ENCODE measurements at places on chromosomes 11 and 22.

DNA sequence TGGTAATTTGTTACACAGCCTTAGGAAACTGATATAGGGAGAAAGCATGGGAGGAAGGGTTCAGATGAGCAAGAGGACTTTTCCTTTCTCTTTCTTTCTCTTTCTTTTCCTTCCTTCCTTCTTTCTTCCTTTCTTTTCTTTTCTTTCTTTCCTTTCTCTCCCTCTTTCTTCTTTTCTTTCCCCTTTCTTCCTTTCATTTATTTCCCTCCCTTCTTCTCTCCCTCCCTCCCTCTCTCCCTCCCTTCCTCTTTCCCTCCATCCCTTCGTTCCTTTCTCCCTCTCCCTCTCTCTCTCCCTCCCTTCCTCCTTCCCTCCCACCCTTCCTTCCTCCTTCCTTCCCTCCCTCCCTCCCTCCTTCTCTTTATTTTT lies 107.8 kb upstream of the LMO1 start:
- DNase-seq = no peak

DNA sequence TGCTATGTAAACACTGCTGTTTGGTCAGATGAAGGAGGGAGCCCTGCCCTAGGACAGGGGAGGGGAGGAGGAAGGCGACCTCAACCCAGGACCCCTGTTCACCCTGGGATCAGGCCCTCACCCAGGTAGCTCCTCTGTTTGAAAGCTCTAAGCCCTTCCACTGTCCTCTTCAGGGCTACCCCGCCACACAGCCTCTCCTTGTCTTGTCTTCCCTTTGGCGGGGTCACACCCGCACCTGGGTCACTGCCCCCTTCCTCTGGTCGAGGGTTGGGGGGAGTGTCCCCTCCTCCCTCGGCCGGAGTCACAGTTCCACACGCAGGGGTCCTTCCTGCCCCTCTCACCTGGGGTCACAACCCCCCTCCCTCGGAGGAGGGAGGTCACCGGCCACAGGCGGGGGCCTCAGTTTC lies 463 bp upstream of the PTPMT1 start:
- DNase-seq = no peak

GRCh38 chr11:64935359-64936081 lies at the start of gene GPHA2:
Gene GPHA2 (minus strand): TSS chr11:64935893. CDS start chr11:64935460, 433 bp downstream.
- no peak for DNase-seq

GRCh38 chr22:31881200-31881599 lies 63.1 kb upstream of the YWHAH start:
- DNase-seq = no peak

DNA sequence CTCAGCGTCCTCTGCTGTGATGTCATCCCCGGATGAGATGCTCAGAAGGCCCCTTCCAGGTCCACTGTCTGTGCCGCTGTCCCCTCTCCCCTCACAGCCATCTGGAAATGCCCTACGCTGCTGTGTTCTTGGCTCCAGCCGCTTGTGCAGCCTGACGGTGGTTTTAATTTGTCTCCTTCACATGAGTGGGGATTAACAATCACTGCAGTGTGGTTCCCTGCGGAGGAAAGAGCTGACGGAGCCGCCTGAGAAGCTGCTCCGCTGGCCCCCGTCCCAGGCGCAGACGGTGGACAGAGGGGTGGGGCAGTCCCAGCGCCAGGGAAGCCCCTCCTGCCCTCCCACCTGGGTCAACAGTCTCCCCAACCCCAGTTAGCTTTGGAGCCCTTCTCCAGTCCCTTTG lies 67.5 kb upstream of the PHF21B start:
- no peak for DNase-seq

DNA sequence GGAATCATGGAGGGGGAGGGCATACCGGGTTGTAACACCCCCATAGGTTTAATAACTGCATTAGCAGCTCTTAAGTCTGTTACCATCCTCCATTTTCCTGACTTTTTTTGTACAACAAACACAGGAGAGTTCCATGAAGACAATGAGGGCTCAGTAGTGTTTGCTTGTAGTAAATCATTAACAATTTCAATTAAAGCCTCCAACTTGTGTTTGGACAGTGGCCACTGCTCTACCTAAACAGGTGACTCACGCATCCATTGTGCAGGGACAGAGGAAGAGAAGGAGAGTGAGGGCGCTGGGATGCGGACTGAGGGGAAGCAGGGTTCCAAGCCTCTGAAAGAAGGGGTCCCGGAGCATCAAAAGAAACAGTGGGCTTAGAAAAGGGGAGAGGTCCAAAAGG lies 21.3 kb upstream of the MTNR1B start:
- no peak for DNase-seq

GRCh38 chr11:12005061-12005460 lies 3.4 kb downstream of the DKK3 start:
- DNase-seq = no peak

DNA sequence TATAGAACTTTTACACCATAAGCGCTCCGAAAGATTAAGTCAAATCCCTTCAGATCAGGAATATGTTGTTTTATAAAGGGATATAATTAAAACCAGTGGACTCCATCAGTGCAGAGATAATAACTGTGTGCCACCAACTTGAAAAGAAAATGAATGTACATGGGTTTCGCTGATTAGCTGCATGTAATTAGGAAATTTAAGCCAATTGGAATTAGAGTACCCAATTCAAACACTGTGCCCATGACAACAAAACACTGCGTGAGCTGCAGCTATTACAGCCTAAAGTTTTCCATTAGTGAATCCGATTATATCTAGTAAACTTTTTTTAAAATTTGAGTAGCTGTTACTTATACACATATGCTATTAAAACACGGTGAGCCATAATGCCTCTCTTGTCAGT lies 392.3 kb upstream of the ARHGAP42 start:
- DNase-seq = no peak

DNA sequence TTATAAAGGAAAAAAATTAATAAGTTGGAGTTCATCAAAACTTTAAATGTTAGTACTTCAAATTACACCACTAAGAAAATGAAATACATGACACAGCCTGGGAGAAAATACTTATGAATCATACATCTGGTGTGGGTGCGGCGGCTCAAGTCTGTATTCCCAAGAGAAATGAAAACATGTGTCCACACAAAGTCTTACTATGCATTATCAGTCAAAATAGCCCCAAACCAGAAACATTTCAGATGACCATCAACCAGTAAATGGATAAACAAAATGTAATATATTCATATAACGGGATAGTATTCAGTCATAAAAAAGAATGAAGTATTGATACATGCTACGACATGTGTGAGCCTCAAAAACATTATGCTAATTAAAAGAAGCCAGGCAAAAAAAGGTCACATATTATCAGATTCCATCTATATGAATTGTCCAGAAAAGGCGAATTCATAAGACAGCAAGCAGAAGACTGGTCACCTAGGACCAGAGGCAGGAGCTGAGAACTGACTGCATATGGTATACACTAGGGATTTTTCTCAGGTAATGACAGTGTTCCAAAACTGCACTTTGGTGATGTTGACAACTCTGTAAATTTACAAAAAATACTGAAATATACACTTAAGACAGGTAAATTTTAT lies 5.3 kb upstream of the AKIP1 start:
- DNase-seq = peak; percentile 82

- no peak for DNase-seq
Observed at GRCh38 chr11:74731301-74732094, at the start of gene CHRDL2. Gene CHRDL2 (minus strand): TSS chr11:74731426. CDS start chr11:74730888, 538 bp downstream.

DNA sequence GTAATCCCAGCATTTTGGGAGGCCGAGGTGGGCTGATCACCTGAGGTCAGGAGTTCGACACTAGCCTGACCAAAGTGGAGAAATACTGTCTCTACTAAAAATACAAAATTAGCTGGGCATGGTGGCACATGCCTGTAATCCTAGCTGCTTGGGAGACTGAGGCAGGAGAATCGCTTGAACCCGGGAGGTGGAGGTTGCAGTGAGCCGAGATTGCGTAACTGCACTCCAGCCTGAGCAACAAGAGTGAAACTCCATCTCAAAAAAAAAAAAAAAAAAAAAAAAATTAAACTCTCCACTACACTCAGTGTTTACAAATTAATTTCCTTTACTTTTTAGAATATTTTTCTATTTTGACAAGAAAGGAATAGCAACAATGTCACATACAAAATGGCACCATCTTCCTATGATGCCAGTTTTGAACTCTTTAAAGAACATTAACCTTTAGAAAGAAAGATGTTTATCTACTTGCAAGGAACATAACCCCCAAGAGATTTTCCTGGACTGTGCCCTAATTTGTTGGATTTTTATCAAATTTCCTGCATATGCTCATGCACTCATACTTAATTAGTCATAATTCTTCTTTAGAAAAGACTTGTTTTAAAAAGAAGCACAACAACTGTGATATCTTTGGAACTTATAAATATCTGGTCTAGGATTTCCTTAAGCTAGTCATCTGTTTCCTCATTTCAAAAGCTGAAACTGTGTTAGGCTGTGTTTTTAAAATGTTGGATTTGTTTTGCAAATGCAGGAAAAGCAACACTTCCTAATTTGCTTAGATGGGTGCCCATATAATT lies 22.6 kb upstream of the HIPK3 start:
- no peak for DNase-seq

GRCh38 chr11:72741429-72741833 lies 10.8 kb downstream of the ARAP1 start:
- DNase-seq = peak; percentile 49

DNA sequence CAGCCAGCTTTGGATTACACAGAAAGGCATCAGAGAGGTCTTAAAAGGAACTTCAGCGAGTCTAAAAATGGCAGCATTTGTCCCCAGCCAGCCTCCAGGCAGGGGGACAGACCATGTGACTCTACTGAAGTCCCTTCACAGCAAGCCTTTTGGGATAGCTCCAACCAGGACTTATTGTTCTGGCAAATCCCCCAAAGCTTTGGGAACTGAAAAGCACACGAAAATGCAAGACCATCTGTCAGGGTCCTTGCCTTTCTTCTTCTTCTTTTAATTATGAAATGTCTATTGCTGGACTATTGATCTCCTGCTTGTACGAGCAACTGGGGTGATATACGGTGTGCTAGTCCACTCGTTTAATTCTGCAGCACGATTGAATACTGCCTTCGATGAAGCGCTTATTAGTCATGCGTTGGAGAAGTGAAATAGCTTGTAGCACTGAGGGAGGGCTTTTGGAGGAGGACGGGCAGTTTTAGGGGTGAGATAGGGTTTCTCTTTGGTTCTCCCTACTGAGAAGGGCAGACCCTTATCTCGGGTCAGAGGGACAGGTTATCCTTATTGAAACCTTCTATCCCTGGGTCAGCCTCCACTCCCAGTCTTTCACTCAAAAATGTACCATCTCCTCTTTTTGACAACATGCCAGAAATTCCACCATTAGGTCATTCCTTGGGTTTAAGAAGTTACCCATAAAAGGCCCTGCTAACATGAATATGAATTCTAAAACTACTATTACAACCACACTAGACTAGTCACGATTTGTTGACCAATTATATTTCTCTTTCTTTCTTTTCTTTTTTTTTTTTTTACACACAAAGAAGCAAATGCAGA lies 416.4 kb downstream of the MIAT start:
- no peak for DNase-seq

DNA sequence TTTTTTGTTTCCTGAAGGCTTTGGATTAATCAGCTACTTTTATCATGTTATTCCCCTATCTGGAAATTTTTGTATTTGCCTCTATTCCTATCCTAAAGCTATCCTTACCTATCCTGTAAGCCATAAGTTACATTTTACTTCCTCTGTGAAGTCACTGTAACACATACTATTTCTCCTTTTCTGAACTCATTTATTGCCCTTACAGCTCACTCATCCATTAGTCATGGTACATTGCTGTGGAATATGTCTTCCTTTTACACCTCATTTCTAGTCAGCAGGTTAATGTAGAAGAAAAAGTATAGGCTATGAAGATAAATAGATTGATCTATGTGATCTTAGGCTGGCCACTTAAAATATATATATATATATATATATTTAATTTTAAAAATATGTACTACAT lies 28.0 kb downstream of the SWAP70 start:
- DNase-seq = peak; percentile 46

DNA sequence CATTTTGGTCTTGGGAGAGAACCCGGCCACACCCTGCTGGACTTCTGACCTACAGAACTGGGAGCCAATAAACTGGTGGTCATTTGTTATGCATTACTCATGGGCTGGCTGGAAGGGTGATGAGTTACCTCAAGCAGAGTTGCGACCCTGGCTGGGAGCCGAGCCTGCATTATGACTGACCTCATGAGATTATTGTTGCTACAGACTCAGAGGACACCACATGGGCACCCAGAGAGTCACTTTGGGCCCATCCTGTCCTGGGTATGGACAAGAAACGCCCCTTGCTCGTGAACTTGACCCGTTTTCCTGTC lies 531.7 kb downstream of the TBC1D22A start:
- peak; percentile 74 for DNase-seq

DNA sequence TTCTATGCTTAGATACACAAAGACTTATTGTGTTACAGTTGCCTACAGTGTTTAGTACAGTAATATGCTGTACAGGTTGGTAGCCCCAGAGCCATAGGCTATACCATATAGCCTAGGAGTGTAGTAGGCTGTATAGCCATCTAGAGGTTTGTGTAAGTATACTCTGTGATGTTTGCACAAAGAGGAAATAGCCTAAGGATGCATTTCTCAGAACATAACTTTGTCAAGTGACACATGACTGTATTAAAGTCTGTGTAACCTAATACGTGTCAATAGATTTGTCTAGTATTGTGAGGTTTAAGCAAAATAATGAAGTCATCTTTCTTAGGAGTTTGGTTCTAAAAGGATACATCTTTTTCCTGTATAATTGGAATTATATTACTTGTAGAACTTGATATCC lies 5.5 kb downstream of the ZC3H12C start:
- DNase-seq = no peak

DNA sequence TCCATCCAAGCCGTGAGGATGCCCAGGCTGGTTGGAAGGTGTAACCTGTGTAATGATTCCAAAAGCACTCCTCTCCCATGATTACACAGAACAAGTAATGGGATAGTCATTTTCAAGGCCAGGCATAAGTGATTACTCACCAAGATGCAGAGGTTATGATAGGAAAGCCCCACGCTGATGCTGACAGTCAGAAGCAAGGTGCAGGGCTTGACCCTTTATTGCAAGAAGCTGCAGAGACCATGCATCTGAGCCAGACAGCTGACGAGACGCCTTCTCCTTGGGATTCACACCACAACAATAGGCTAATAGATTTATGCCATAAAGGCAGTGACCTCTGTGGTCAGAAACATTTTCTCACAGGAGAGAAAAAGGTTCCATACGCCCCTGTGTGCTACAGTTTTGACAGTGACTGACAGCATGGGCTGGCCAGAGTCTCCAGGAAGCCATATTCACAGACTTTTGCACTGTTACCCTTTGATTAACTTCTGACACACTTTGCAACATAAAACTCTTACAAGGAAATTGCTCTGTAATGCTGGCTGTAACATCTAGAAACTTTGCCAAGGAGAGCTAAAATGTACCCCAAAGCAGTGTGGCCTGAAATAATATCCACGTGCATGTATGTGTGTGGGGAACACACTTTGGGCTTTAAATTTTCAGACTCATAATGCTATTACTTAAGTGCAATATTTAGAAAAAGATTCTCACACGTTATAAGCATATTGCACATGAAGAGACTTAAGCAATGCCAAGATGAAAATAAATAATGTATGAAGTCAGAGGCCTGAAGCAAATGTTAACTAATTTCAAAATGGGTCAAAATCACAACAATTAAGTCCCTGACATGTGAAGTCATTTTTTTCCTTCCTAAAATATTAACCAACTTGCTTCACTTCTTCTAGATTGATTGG lies 1079.0 kb upstream of the TENM4 start:
- peak; percentile 88 for DNase-seq

GRCh38 chr22:19287076-19287707 lies 4.3 kb downstream of the CLTCL1 start:
- DNase-seq = peak; percentile 62

- no peak for DNase-seq
Observed at GRCh38 chr11:74018331-74019005, 9.6 kb upstream of the UCP3 start.

- DNase-seq = no peak
Observed at GRCh38 chr11:128251140-128251539, 336.2 kb downstream of the ETS1 start.
